ENCODE measurements at places on chromosomes 7 and 10.

DNA sequence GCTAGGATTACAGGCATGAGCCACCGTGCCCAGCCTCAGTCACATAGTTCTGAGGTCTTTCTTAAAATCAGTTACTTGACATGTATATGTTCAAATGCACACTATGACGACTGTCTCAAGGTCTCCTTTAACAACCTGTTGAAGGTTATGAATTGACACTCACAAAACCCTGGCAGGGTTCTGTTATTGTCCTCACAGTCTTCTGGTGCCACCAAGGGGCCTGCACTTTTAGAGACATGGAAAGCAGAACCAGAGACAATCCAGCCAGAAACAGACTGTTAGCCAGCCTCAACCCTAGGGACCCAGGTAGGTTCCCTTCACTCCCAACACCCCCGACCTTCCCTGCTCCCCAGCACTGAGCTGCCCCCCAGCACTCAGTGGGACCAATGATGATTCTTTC is 26.4 kb downstream of the TEX36 start:
- H3K27me3 ChIP-seq: peaks cover 18% of the 10 kb centered on the region
- no peaks in the 10 kb centered on the region for H3K4me1 ChIP-seq
- no peak overlapping the region for H3K27ac ChIP-seq
- no peaks in the 10 kb centered on the region for H3K36me3 ChIP-seq

GRCh38 chr7:17844514-17845196 is 95.6 kb downstream of the SNX13 start:
- peak overlapping the region; percentile 90 for H3K27ac ChIP-seq
- peak overlapping the region; percentile 48 for H3K4me3 ChIP-seq
- no peaks in the 10 kb centered on the region for H3K27me3 ChIP-seq
- peaks cover 23% of the 10 kb centered on the region for H3K36me3 ChIP-seq
- peaks cover 26% of the 10 kb centered on the region for H3K4me1 ChIP-seq

DNA sequence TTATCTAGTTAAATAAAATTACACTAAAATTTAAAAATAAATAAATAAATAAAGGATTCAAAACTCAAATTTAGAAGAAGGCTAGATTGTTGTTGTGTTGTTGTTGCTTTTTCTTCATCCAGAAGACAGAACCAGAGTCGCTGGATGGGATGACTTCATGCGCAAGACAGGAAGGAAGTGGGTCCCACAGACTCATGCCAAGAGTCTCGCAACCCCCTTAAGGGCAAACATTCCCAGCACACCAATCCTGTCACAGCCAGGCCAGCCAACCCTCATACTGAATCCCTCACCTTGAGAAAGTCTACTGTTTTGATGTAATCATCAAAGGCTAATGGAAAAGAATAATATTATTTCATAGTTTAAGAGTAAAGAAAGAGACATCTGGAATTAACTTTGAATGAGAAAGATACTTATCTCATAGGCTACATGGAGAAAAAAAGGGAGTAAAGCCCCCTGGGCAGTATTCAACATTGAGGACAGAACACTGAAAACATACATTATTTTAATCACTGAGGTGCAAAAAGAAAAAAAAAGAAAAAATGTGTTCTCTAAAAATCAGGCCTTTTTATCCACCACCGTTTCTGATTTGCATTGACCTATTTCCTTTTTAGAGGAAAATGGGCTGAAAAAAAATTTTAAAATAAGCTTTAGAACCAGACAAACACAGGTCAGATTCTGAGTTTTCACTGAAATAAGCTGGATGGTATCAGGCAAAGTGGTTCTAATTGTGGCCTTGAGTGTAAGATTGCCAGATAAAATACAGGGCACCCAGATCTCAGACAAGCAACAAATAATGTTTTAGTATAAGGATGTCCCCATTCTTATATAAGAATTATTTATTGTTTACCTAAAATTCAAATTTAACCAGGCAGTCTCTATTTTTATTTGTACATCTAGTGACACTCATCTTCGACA is 826.5 kb downstream of the TNS3 start:
- DNase-seq: peak; percentile 27
- peaks cover 51% of the 10 kb centered on the region for H3K4me1 ChIP-seq
- no peak overlapping the region for H3K4me3 ChIP-seq
- H3K27ac ChIP-seq: peak overlapping the region; percentile 47
- H3K27me3 ChIP-seq: no peaks in the 10 kb centered on the region

DNA sequence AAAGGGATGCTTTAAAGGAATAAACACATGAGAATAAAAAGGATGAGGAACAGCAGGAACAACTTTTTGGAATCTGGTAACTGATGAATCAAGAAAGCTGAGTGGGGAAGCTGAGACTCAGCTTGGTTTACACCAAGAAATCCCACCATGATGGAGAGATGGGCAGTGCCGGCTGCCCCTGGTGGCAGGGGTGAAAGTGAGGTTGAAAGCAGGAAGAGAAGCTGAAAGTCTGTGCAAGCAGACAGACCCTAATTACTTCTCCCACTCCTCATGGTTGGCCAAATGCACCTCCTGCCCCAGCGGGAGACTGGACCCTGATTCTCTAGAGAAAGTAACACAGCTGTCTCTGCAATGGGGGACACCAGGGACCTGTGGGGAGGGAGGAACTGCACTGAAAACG is 57.6 kb upstream of the NANOS1 start:
- H3K36me3 ChIP-seq: no peaks in the 10 kb centered on the region
- H3K27me3 ChIP-seq: no peaks in the 10 kb centered on the region
- no peak for DNase-seq
- no peaks in the 10 kb centered on the region for H3K4me1 ChIP-seq
- H3K27ac ChIP-seq: no peak overlapping the region

- no peaks in the 10 kb centered on the region for H3K36me3 ChIP-seq
- no peaks in the 10 kb centered on the region for H3K27me3 ChIP-seq
- H3K27ac ChIP-seq: no peak overlapping the region
- no peak overlapping the region for H3K4me3 ChIP-seq
- no peak for DNase-seq
Observed at GRCh38 chr7:122454776-122455507, 150.4 kb upstream of the FEZF1 start.

DNA sequence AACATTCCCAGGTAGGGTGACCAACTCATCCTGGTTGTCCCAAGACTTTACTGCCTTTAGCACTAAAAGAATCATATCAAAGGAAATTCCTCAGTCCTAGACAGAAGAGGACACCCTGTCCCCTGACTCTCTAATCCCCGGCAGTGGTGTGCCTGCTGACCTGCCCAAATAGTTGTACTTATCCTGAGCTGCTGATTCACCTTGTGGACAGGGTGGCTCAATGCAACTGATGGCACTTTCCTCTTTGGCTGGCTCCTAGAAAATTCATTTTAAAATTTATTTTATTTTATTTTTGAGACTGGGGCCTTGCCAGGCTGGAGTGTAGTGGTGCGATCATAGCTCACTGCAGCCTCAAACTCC is 111.7 kb downstream of the JCAD start:
- H3K36me3 ChIP-seq: peaks cover 4% of the 10 kb centered on the region
- H3K4me1 ChIP-seq: peaks cover 81% of the 10 kb centered on the region
- no peaks in the 10 kb centered on the region for H3K27me3 ChIP-seq
- H3K4me3 ChIP-seq: peak overlapping the region; percentile 61
- H3K27ac ChIP-seq: peak overlapping the region; percentile 99

- H3K4me1 ChIP-seq: peaks cover 22% of the 10 kb centered on the region
- H3K4me3 ChIP-seq: no peak overlapping the region
- peaks cover 12% of the 10 kb centered on the region for H3K36me3 ChIP-seq
- H3K27me3 ChIP-seq: no peaks in the 10 kb centered on the region
- no peak for DNase-seq
- H3K27ac ChIP-seq: no peak overlapping the region
Observed at GRCh38 chr10:73086816-73087215, 9.8 kb downstream of the P4HA1 start.

DNA sequence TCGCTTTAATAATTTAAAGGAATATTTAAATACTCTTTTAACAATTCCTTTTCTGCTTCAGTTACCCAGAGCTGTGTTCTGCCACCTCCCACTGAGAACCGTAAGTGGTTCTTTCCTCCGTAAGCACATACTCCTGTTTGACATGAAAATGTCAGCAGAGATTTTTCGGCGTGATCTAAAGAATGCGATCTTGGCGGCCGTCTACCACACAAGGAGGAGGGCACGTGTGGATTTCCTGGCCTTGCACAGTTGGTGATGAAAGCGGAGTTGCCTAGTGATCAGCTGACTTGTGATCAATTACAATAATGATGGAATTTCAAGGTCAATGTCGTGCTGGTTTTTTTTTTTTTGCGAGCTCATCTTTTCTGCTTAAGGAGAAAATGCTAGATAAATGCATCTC is 35.6 kb upstream of the INSIG1 start:
- no peak for DNase-seq
- peaks cover 13% of the 10 kb centered on the region for H3K4me1 ChIP-seq
- H3K36me3 ChIP-seq: no peaks in the 10 kb centered on the region

DNA sequence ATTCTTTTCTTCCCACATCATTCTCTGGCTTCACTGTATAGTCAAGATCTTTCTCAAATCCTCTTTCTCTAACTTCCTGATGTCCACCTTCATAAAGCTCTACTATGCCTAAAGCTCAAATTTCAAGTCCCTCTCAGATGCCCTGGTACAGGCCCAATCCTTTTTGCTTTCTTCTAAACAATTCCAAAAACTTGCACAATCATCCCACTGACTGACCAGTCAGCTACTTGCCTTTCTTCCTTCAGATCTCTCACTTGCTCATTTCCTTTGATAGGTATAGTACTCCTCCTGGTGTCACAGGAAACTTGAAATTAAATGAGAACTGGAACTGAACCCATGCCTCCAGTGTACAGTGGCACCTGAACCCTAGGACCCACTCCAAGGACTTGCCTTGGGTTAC is 18.2 kb downstream of the SEC31B start:
- H3K27me3 ChIP-seq: no peaks in the 10 kb centered on the region
- no peak overlapping the region for H3K4me3 ChIP-seq
- H3K4me1 ChIP-seq: no peaks in the 10 kb centered on the region

- no peaks in the 10 kb centered on the region for H3K36me3 ChIP-seq
- peak overlapping the region; percentile 46 for H3K27ac ChIP-seq
- H3K4me1 ChIP-seq: peaks cover 18% of the 10 kb centered on the region
- no peaks in the 10 kb centered on the region for H3K27me3 ChIP-seq
- no peak for DNase-seq
- H3K4me3 ChIP-seq: no peak overlapping the region
Observed at GRCh38 chr7:55439627-55440026, 74.5 kb downstream of the LANCL2 start.

GRCh38 chr7:5766321-5766761 is 15.1 kb downstream of the RNF216 start:
- no peaks in the 10 kb centered on the region for H3K27me3 ChIP-seq
- H3K4me1 ChIP-seq: peaks cover 23% of the 10 kb centered on the region
- no peak overlapping the region for H3K4me3 ChIP-seq
- DNase-seq: no peak
- peaks cover 7% of the 10 kb centered on the region for H3K36me3 ChIP-seq

- H3K4me3 ChIP-seq: no peak overlapping the region
- H3K27me3 ChIP-seq: no peaks in the 10 kb centered on the region
- H3K4me1 ChIP-seq: no peaks in the 10 kb centered on the region
- H3K27ac ChIP-seq: no peak overlapping the region
- DNase-seq: no peak
Observed at GRCh38 chr7:71739520-71740173, 607.7 kb downstream of the GALNT17 start.

GRCh38 chr10:36367362-36367761 is 725.3 kb upstream of the FZD8 start:
- H3K4me3 ChIP-seq: no peak overlapping the region
- no peaks in the 10 kb centered on the region for H3K27me3 ChIP-seq
- DNase-seq: no peak

GRCh38 chr10:74189999-74190421 is 39.0 kb downstream of the ADK start:
- peak; percentile 94 for DNase-seq
- H3K27ac ChIP-seq: peak overlapping the region; percentile 91
- H3K4me1 ChIP-seq: peaks cover 43% of the 10 kb centered on the region
- H3K27me3 ChIP-seq: no peaks in the 10 kb centered on the region

- H3K4me3 ChIP-seq: peak overlapping the region; percentile 68
- peaks cover 5% of the 10 kb centered on the region for H3K4me1 ChIP-seq
- DNase-seq: no peak
- no peak overlapping the region for H3K27ac ChIP-seq
- H3K27me3 ChIP-seq: peaks cover 34% of the 10 kb centered on the region
- H3K36me3 ChIP-seq: no peaks in the 10 kb centered on the region
Observed at GRCh38 chr7:25861164-25861496, 290.9 kb upstream of the NFE2L3 start.

DNA sequence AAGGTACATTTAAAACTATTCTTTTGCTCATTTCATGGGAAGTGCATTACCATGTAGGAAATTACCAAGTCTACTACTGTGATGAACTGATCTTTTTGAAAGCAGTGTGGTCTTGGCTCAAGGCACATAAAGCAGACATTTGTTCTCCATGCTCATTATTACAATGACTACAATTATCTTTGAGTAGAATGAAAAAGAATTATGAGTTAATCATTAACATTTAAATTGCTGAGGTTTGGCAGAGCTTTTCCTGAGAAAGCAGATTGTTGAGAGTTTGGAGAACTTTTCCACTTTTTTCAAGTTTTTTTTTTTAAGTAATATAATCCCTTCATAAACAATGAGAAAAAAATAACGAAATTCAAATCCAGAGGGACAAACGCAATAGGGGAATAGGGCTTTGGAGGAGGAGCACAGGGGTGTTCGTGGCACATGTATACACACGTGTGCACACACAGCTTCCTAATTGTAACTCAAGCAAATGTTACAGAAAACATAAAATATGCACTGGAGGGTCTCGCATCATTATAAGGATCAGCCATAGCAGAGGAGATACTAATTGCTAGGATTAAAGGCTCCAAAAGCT is 8.9 kb upstream of the CUBN start:
- no peak for DNase-seq
- H3K27ac ChIP-seq: no peak overlapping the region
- no peak overlapping the region for H3K4me3 ChIP-seq

- H3K27ac ChIP-seq: no peak overlapping the region
- H3K4me1 ChIP-seq: peaks cover 6% of the 10 kb centered on the region
- H3K4me3 ChIP-seq: no peak overlapping the region
- H3K36me3 ChIP-seq: peaks cover 7% of the 10 kb centered on the region
Observed at GRCh38 chr10:4100380-4100779, 315.4 kb upstream of the KLF6 start.

DNA sequence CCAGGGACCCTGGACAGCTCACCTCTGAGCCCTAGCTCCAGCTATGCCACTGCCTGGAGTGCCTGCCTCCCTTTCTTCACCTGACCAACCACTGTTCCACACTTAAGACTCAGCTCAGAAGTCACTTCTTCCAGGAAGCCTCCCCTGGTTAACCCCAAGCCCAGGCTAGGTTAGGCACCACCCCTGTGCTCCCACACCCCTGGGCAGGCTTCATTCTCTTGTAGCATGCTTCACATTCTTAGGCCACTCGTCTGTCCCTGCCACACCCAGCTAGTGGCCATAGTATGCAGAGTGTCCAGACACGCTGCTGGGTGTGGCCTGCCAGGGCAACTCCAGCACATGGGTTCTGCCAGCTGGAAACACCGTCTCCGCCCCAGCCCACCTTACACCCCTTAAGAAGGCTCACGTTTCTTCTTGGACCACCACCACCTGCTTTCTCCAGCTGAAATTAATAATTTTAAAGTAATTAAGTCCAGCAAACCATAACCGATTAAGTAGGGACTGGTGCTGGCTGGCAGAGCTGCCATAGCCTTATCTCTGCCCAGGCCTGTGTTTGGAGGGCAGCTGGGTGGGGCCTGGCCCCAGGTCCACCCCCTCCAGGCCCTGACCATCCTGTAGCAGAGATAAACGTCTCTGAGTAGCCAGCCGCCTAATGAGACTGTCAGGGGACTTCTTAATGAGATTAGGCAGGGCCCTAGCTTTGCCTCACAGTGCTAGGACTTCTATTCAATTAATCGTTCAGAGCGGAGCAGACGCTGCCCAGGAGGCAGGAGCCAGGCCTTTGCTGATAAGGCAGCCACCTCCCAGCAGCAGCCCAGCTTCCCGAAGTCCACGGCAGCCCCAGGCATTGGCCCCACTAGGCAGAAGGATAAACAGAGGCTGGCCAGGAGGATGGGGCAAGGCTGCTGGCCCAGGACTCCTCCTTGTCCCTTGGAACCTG is 20.5 kb downstream of the GRID1 start:
- no peaks in the 10 kb centered on the region for H3K27me3 ChIP-seq
- DNase-seq: peak; percentile 33
- peak overlapping the region; percentile 43 for H3K27ac ChIP-seq
- H3K4me1 ChIP-seq: peaks cover 27% of the 10 kb centered on the region
- H3K4me3 ChIP-seq: no peak overlapping the region

Measured in MCF 10A (cell line).